ENCODE measurements at places on chromosomes 3 and 15.

- DNase-seq = no peak
Observed at GRCh38 chr15:70320482-70320881, 222.8 kb upstream of the TLE3 start.

- DNase-seq = no peak
Observed at GRCh38 chr3:50617096-50617791, at the start of gene MAPKAPK3. MAPKAPK3 (plus strand) TSS chr3:50617151; CDS start chr3:50617566, 415 bp downstream.

DNA sequence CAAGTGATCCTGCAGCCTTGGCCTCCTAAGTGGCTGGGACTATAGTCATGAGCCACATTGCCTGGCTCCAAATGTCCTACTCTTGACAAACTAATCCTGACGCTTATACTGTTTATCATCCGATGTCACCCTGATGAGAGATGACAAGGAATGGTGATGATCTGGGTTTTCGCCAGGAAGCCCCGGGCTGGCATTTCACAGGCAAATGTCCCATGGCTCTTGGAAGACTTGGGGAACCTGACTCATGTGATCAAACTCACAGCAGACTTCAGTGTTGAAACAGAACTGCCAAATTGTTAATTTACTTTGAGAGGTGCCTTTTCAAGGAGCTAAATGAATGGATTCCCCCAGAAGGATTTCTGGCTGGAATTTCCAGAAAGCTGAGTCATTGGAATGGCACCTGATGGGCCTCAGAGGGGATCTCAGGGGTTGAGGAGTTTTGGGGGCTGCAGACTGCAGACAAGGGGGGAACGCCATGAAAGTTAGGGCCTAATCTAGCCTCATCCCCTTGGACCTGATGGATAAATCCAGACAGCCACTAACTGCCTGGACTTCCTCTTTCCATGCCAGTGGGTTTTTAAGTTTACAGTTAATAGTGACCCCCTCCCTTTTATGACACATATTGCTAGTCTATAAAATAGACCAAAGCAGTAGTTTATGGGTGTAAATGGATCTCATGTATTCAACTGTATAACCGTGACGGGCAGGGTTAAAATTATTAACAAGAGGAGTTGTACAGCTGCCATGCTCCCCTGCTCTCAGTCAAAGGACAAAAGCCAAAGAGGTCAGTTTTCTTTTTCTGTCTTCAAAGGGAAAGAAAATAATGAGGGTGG is 146.6 kb downstream of the CHSY1 start:
- DNase-seq = peak; percentile 28

DNA sequence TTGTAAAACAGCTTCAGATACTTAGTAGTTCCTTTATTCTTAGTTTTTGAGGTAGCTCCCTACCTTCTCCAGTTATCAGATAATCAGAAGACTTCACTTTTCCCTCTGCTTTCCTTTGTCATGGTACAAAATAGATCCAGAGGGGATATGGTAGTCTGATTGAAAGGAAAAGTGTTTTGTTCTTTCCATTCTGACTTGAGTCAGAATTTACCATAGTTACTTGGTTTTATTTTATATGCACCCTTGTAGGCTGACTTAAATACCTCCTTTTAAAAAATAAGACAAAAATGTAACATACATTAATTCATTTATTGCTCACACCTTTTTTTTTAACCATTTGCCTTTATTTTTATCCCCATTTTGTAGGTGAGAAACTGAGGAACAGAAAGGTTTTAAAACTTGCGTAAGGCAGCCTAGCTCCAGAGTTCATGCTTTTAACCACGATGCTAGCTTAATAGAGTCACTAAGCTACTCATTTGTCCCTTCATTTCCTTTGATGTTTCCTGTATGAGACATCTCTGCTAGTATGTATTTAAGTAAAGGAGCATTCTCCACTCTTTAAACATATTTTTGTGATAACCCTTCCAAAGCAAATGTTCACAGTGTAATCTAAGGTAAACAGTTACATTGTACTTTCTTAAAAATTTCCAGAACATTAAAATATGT is 187.5 kb downstream of the KLHL25 start:
- no peak for DNase-seq

- DNase-seq = no peak
Observed at GRCh38 chr15:77819048-77819850, 186.5 kb upstream of the LINGO1 start.

- no peak for DNase-seq
Observed at GRCh38 chr15:82143390-82144385, 97.9 kb upstream of the MEX3B start.

DNA sequence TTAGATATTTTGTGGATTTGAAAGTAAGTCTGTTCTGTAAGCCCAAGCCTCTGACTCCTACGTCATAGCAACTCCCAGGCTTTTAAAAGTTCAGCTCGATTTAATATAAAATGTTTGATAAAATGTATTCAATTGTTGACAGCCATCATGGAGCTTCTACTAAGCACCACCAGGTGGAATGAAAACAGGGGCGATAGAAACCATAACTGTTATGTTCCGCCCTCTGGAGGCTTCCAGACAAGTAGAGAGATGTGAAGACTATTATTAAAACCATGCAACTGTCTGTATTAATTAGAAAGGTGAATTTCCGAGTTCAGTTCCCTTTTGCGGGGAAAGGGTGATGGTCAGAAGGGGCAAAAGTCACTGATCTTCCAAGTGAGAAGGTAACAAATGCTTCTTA is 292.2 kb downstream of the NR2F2 start:
- no peak for DNase-seq

GRCh38 chr15:23067416-23067815 is 28.0 kb upstream of the TUBGCP5 start:
- no peak for DNase-seq

All from DMS79 treated with DMSO at 0.1 percent for 48 hours (cell line).